ENCODE measurements at places on chromosomes 5 and 9.

DNA sequence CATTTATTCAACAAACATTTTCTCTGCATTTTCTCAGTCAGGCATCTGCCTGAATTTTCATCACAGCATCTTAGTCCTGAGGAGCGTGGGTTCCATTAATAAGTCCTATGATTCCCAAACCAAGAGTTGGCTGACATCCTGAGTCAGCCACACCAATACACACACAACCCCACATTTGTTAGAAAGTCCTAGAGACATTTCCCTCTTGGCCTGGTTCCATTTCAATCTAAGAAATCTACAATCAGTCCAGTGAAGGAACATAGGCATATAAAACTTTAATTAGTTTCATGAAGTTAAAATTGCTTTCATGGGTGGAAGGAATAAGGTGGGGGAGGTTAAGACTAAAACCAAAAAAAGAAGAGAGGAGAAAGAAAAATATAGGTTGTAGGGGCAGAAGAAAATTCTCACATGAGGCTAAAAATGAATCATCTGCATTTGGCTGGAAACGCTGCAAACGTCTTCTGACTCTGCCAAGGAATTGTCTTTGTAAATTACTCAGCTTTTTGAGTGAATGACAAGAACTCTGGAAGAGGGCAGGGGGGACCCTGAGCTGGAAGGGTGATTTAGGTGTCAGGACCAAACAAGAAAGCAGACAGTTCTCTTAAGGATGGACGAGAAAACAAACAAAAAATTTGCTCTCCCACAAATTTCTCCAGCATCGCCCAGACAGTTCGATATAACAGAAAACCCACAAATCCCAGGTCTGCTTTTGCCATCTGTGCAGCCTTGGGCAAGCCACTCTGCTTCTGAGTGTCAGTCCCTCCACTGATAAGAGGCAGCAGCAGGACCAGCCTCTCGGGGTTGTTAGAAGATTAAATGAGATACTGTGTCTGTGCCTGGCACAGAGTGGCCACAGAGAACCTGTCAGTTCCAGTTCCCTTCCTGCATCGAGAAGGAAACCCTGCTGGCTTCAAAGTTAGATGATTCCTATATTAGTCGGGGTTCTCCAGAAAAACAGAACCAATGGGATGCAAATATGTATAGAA lies 289.7 kb downstream of the CDK5RAP2 start:
- DNase-seq, result no peak

- no peak for DNase-seq
These were observed 27.5 kb downstream of the SEC61B start for GRCh38 chr9:99249619-99250018.

GRCh38 chr9:26426551-26427131 lies 466.0 kb downstream of the CAAP1 start:
- DNase-seq, result no peak

GRCh38 chr9:1455766-1456165 lies 405.6 kb downstream of the DMRT2 start:
- no peak for DNase-seq

DNA sequence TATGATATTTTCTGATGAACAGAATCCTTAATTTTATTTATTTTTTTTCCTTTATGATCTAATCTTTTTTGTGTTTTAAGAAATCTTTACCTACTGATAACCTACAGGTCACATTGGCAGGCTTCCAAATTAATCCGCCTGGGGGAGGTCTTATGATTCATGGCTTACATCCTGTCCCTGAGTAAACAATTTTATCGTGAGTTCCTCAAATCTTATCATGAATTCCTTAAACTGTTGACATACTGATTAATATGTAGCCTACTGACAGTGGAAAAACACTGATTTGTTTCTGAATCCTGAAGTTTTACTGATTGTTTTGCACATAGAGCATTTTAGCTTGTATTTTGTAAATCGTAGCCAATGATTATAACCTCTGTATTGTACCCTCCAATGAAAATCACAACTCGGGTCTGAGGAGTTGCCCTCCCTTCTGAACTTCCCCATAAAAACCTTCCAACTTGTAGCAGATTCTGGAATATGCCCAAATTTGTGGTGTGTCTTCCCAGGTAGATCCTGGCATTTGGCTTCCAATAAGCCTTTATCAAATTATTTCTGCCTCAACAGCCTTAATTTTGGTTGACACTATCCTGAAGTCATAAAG lies 105.6 kb downstream of the VCAN start:
- no peak for DNase-seq

GRCh38 chr9:104107799-104108198 lies 13.7 kb downstream of the SMC2 start:
- DNase-seq, result no peak

- DNase-seq, result no peak
These were observed 373.6 kb downstream of the BNC2 start for GRCh38 chr9:16496908-16497307.

DNA sequence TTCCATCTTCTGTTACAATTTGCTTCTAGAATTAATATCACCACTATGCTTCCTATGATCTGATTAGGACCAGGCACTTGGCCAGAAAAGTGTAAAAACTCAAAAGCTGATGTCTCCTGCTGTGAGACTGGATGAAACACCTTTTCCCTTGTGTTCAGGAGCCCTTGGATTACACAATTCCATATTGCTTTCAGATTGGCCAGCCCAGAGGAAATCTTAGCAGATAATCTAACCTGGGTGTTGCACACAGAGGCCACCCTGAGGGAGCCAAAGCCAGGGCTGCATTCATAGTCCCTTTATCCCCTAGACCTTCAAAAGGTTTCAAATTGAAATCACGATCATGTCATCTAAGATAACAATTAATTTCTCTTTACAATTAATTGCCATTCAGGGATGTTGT lies 94.1 kb upstream of the SELENOP start:
- no peak for DNase-seq

GRCh38 chr9:135456436-135457104 lies 23.0 kb upstream of the PPP1R26 start:
- DNase-seq, result no peak
